ENCODE measurements at places on chromosomes 7 and 10.

GRCh38 chr10:79286318-79286951, 60.8 kb upstream of the PPIF start:
- peak overlapping the region; percentile 85 for H3K27ac ChIP-seq
- peaks cover 41% of the 10 kb centered on the region for H3K4me1 ChIP-seq
- peaks cover 35% of the 10 kb centered on the region for H3K36me3 ChIP-seq
- no peaks in the 10 kb centered on the region for H3K27me3 ChIP-seq

- H3K27me3 ChIP-seq: peaks cover 2% of the 10 kb centered on the region
- H3K27ac ChIP-seq: no peak overlapping the region
- peaks cover 10% of the 10 kb centered on the region for H3K4me1 ChIP-seq
- DNase-seq: no peak
These were observed 173.3 kb downstream of the SLIT1 start for GRCh38 chr10:97012470-97012869.

DNA sequence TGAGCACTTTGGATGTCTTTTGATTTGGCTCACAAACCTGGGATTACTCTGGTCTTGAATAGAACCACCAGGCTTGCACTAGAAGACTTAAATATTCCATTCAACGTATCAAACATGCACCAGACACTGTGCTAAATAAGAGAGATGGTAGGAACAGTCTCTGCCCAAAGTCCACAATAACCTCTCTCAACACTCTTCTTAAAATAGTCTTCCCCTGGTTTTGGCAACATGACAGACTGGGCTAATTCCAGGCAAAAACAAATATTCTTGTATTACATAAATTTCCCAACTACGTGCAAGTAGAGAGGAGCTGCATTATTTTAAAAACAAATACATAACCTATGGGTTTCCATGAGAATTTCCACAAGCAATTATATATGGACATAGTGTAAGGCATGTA, 64.8 kb upstream of the PAPSS2 start:
- H3K4me1 ChIP-seq: no peaks in the 10 kb centered on the region
- H3K36me3 ChIP-seq: no peaks in the 10 kb centered on the region
- no peak overlapping the region for H3K4me3 ChIP-seq
- H3K27ac ChIP-seq: no peak overlapping the region
- DNase-seq: no peak

- DNase-seq: peak; percentile 51
- no peaks in the 10 kb centered on the region for H3K36me3 ChIP-seq
- H3K4me3 ChIP-seq: peak overlapping the region; percentile 62
- peaks cover 7% of the 10 kb centered on the region for H3K4me1 ChIP-seq
- peak overlapping the region; percentile 86 for H3K27ac ChIP-seq
- peaks cover 2% of the 10 kb centered on the region for H3K27me3 ChIP-seq
These were observed 23.4 kb downstream of the OR9A2 start for GRCh38 chr7:143003393-143004051.

- no peak overlapping the region for H3K27ac ChIP-seq
- H3K27me3 ChIP-seq: no peaks in the 10 kb centered on the region
- H3K4me1 ChIP-seq: peaks cover 41% of the 10 kb centered on the region
- no peak for DNase-seq
These were observed 74.7 kb downstream of the MKI67 start for GRCh38 chr10:128051548-128051947.

DNA sequence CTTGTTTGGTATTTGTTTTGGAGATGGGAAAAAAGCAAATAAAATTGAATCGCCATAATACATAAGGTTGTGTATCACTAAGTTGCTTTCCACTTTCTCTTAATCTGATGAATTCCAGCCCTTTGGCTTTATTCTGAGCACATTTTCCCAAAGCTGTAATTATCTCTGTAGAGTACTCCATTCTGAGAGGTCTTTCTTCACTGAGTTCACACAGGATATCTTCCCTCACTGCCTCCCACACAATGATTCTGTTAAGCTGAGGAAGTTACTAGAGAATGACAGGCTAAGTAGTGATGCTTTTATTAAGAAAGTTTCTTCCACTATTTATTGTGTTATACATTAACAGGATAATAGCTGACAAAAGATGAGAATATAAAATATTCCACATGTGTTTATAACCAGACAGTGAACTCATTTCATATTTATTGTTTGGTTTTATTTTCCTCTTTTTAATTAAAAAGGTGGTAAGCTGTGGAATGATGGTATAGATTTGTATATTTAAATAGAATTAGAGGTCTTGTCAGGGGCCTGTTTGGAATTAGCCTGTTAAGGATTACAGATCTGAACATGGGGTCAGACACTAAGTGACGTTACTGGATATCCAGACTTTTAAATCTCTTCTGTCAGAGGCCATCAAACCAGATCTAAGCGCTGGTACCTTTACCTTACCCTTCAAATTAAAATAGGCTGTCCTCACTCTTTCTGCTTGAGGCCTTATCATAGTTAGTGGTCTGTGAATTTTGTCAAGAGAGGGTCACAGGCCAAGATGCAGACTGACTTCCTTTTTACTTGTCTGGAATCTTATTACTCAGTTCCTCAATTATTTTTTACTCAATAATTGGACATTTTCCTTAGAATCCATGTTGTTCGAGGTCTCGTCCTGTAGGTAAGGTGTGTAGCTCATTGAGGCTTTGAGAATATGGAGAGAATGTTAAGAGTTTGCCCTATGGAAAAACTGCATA, 8.4 kb downstream of the PLXDC2 start:
- no peak overlapping the region for H3K4me3 ChIP-seq
- no peaks in the 10 kb centered on the region for H3K4me1 ChIP-seq
- DNase-seq: no peak
- no peak overlapping the region for H3K27ac ChIP-seq

DNA sequence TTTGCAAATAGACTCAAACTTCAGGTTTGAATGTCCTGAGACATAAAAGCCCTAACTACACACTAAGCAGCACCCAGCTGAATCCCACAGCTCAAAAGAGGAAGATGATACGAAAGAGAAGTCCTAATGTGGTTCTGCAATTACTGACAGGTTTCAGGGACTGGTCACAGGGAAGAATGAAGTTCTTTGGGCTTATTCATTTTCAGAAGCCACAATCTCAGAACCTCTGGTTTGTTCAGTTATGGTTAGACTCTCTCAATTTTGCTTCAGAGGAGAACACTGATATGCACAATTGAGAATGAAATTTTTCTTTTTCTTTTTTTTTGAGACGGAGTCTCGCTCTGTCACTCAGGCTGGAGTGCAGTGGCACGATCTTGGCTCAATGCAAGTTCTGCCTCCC, 94.6 kb upstream of the FAM180A start:
- H3K27me3 ChIP-seq: no peaks in the 10 kb centered on the region
- no peak overlapping the region for H3K27ac ChIP-seq
- peaks cover 10% of the 10 kb centered on the region for H3K4me1 ChIP-seq
- no peak overlapping the region for H3K4me3 ChIP-seq
- no peak for DNase-seq
- no peaks in the 10 kb centered on the region for H3K36me3 ChIP-seq

GRCh38 chr10:18117276-18117675, 22.9 kb upstream of the CACNB2 start:
- no peaks in the 10 kb centered on the region for H3K36me3 ChIP-seq
- H3K4me1 ChIP-seq: no peaks in the 10 kb centered on the region
- no peaks in the 10 kb centered on the region for H3K27me3 ChIP-seq
- no peak overlapping the region for H3K4me3 ChIP-seq

DNA sequence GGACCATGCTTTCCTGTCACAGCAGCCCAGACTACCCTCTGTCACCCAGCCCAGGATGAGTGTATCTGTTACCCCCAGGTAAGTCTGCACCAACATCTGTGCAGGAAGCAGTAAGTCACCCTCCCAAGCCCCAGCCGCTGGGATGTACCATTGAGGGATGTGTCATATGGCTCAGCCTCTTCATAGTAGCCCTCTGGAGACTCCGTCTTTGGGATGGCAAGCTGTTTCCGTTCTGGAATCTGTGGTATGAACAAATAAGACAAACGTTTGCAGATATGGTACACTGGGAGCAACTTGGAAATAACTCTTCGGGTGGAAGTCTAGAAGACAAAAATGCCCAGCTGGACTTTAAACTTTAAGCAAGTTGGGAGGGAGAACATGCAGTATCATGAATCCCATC, 81.3 kb downstream of the AFAP1L2 start:
- no peak overlapping the region for H3K4me3 ChIP-seq
- H3K27me3 ChIP-seq: no peaks in the 10 kb centered on the region
- no peak for DNase-seq

- H3K27ac ChIP-seq: no peak overlapping the region
- no peak overlapping the region for H3K4me3 ChIP-seq
- no peaks in the 10 kb centered on the region for H3K36me3 ChIP-seq
- DNase-seq: no peak
These were observed 545.4 kb upstream of the FZD8 start for GRCh38 chr10:36187380-36188079.

DNA sequence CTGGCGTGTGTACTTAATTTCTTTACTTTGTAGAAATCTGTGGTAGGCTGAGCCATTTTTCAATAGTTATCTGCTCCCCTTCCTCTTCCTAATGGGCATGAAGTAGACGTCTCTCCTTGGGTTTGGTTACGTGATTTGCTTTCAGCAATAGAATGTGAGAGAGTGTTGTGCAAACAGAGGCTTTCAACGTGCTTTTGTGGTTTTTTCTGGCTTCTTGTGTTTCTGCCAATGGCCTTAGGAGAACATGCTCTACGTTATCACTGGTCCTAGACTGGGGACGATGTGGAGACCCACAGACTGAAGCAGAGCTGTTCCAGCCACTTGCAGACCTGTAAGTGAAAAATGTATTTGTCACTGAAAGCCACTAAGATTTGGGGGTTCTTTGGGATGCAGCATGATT, 107.2 kb upstream of the NPTX2 start:
- DNase-seq: no peak
- H3K36me3 ChIP-seq: no peaks in the 10 kb centered on the region
- H3K27me3 ChIP-seq: peaks cover 5% of the 10 kb centered on the region
- H3K4me3 ChIP-seq: no peak overlapping the region

- H3K27ac ChIP-seq: no peak overlapping the region
- no peak overlapping the region for H3K4me3 ChIP-seq
- no peaks in the 10 kb centered on the region for H3K4me1 ChIP-seq
- no peaks in the 10 kb centered on the region for H3K36me3 ChIP-seq
- H3K27me3 ChIP-seq: no peaks in the 10 kb centered on the region
These were observed 1.2 kb upstream of the WDFY4 start for GRCh38 chr10:48683424-48683823.

- no peaks in the 10 kb centered on the region for H3K36me3 ChIP-seq
- H3K4me3 ChIP-seq: no peak overlapping the region
- H3K27ac ChIP-seq: no peak overlapping the region
- DNase-seq: no peak
These were observed 11.9 kb downstream of the ZNF804B start for GRCh38 chr7:88771417-88771816.

DNA sequence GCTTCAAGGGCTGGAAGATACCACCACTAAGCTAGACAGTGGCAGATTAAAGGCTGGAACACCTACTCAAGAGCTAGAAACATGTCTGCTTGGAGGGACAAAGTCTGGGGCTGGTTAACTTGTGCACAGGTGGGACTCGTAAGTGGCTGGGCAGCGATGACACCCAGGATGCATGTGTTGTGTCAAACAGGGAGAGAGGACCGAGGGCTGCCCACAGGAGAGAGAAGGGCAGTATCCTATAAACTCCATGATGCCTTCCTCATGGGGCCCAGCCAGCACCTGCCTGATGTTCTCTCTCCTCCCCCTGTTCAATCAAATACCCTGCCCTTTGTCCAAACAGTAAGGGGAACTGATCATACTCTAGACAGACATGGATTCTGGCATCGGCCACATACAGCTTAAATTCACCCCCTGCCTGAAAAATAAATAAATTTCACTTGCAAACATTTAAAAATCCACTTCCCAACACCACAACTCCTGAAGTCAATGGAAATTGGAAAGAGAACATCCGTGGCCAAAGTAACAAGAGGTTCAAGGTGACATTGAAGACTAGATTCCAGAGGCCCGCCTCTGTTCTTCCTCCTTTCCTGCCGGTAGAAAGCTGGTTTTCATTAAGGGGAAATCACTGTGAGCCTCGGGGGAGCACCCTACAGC, 50.6 kb downstream of the CHST15 start:
- H3K27ac ChIP-seq: no peak overlapping the region
- H3K27me3 ChIP-seq: peaks cover 5% of the 10 kb centered on the region
- H3K36me3 ChIP-seq: no peaks in the 10 kb centered on the region
- H3K4me3 ChIP-seq: no peak overlapping the region
- H3K4me1 ChIP-seq: peaks cover 12% of the 10 kb centered on the region

GRCh38 chr10:58488921-58489320, 23.8 kb upstream of the BICC1 start:
- H3K4me1 ChIP-seq: no peaks in the 10 kb centered on the region
- no peak overlapping the region for H3K4me3 ChIP-seq
- H3K27me3 ChIP-seq: peaks cover 5% of the 10 kb centered on the region
- H3K27ac ChIP-seq: no peak overlapping the region

- no peaks in the 10 kb centered on the region for H3K27me3 ChIP-seq
- H3K4me1 ChIP-seq: peaks cover 59% of the 10 kb centered on the region
- H3K4me3 ChIP-seq: peak overlapping the region; percentile 94
- no peak for DNase-seq
- peaks cover 3% of the 10 kb centered on the region for H3K36me3 ChIP-seq
- peak overlapping the region; percentile 97 for H3K27ac ChIP-seq
These were observed 900 bp downstream of the MKLN1 start for GRCh38 chr7:131328377-131329175.

- no peaks in the 10 kb centered on the region for H3K4me1 ChIP-seq
- H3K27ac ChIP-seq: no peak overlapping the region
- no peak overlapping the region for H3K4me3 ChIP-seq
- no peak for DNase-seq
- H3K27me3 ChIP-seq: peaks cover 2% of the 10 kb centered on the region
- no peaks in the 10 kb centered on the region for H3K36me3 ChIP-seq
These were observed 27.6 kb downstream of the COBL start for GRCh38 chr7:51288896-51289622.

DNA sequence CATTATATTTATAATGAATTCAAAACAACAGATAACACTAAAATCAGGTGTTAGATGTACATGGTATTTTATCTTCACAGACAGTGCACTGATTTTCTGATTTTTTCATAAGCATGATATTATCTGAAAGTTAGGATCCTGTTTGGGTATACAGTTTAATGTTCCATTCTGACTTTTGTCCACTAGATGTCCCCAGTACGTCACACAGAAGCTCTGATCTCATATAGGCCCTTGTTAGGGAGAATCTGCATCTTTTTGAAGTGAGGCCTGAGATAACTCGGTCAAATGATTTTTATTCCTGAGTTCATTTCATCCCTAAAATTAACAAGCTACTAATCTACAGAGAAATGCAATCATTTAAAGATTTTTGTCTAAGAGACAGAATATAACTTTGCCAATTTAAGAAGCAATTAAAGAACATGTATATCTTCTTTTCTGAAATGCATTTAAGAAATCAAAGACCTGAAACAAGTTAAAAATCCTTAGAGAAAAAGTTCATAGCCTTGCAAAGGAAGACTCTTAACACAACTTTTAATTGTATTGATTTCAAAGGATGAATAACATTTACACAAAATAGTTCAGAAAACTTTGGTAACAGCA, 72.0 kb upstream of the TES start:
- H3K27ac ChIP-seq: no peak overlapping the region
- no peak overlapping the region for H3K4me3 ChIP-seq
- H3K36me3 ChIP-seq: no peaks in the 10 kb centered on the region
- peaks cover 9% of the 10 kb centered on the region for H3K4me1 ChIP-seq

DNA sequence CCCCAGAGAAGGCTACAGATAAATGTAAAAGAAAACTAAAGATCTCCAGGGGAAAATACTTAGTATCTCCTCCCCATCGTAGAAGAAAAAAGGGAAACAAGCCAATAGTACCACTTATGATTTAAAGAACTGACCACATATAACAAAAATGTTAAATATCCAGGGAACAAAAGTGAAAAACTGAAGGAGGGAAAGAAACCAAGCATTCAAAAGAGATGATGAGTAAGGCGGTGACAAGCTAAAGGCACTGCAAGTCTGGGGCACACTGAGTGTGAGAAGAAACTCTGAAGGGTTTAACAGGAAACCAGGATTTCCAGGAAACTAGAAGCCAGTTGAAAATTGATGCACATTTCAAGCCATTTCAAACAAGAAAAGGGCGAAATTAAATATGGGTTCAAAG, 226.3 kb downstream of the AHR start:
- DNase-seq: no peak
- no peaks in the 10 kb centered on the region for H3K36me3 ChIP-seq
- no peaks in the 10 kb centered on the region for H3K27me3 ChIP-seq
- no peak overlapping the region for H3K4me3 ChIP-seq
- H3K4me1 ChIP-seq: peaks cover 2% of the 10 kb centered on the region
